ENCODE measurements at places on chromosomes 11 and 22.

DNA sequence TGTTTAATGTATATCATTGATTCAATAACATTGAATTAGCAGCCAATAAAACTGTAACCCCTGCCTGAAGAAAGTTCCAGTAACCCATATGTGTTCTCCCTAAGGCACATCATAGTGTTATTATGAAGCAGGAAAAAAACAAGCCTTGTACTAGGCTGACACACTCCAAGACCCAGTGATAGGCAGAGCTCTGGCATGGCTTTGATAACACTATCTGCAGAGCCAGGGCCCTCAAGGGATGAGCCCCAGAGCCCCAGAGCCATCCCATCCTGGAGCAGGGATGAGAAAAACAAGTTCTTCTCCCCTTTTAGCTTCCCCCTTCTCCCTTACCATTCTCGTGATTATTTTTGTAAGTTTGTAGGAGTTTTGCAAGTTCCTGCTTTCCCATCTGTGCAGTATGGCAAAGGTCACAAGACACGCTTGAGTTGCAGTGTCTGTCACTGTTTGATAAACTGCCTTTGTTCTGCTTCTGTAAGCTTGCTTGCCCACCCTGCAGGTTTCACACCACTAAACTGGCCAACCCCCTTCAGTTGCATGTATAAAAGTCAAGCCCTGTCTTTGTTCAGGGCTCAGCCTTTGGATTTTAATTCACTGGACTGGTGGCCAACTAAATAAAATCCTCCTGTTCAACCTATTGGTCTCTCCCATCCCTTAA lies 22.3 kb upstream of the GUCY1A2 start:
- DNase-seq: no peak

DNA sequence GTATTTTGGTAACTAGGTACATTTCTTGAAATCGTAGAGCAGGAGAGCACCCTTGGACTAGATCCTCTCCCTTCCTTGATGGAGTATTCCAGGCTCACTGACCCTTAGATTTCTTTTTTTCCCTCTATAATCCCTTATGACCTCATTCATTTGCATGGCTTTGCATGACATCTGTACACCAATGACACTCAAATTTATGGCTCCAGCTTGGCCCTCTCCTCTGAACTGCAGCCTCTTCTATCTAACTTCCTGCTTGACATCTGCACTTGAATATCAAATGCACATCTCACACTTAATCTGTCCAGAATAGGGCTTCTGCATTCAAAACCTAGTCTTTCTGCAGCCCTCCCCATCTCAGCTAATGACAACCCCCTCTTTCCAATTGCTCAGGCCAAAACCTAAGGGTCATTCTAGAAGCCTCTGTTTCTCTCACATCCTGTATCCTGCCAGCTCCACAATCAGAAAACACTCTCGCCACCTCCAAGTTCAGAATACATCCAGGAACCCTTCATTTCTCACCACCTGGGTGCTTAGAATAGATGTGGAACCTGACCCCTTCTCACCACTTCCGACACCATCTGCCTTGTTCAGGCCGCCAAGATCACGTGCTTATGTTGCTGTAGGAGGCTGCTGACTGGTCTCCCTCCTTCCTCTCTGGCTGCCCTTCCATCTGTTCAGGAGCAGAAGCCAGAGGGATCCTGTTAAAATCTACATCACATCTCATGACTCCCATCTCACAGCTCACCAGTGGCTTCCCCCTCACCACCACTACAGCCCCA lies 138.9 kb upstream of the MTNR1B start:
- no peak for DNase-seq

DNA sequence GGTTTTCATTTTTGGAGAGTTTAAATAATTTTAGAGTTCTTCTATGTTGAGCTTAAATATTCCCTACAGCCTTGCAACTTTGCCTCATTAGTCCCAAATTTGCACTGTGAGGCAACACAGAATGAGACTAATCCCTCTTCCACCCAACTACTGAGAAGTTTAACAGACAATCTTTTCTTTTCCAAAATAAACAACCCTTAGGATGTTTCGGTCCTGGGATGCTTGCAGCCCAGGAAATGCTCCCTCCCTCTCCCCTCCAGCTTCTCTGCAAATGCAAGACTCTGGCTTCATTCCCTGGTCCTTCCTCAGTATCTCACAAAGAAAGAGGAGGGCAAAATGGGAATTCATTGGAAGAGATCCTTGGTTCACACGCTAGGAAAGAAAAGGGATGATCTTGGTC lies 222.5 kb downstream of the ST3GAL4 start:
- DNase-seq: no peak

DNA sequence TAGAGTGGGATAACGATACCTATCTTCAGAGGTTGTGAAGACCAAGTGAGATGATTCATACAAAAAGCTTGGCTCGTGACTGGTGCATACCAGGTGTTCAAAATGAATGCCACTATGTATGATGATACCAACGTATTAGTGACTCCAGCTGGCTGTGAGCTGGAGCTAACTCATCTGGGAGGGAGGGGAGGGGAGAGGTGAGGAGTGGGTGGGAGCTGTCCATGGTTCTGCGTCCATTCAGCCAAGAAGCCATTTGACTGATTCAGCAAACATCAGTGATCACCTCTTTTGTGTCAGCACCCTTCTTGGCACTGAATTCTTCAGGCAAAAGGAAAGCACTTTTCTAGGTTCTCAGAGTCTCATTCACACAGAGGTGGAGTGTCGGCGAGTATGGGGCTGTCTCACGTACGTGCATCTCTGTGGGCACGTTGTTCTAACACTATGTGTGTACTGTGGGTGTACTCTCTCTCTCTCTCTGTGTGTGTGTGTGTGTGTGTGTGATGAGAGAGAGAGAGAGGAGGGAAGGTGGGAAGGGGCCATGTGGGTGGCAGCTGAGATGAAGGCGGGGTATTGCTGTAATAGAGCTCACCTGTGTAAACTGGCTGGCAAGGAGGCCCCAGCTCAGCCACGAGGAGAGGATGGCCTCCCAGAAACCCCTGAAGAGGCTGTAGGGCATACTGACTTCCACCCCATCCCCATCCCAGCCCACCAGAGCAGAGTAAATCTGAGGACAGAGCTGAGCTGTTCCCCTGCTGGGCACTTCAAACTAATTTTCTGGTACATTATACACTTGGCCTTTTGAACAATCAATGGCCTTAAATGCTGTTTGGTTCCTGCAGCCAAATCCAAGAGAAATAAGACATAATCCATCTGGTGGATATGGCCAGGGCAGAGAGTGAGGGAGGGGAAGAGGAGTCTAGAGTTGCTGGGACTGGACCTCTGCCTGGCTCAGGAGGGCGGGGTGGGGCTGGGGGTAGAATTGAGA lies 96.1 kb upstream of the THY1 start:
- peak; percentile 76 for DNase-seq

GRCh38 chr22:38397189-38398085 lies 57.6 kb downstream of the KCNJ4 start:
- peak; percentile 51 for DNase-seq

- DNase-seq: no peak
These were observed 1291.0 kb downstream of the LRRC4C start for GRCh38 chr11:40168414-40168813.

- DNase-seq: peak; percentile 50
These were observed 73.2 kb upstream of the NUP50 start for GRCh38 chr22:45090497-45090910.

- no peak for DNase-seq
These were observed 39.1 kb upstream of the LIPT2 start for GRCh38 chr11:74532501-74533246.

GRCh38 chr22:49668402-49668801 lies 159.3 kb downstream of the BRD1 start:
- DNase-seq: no peak

DNA sequence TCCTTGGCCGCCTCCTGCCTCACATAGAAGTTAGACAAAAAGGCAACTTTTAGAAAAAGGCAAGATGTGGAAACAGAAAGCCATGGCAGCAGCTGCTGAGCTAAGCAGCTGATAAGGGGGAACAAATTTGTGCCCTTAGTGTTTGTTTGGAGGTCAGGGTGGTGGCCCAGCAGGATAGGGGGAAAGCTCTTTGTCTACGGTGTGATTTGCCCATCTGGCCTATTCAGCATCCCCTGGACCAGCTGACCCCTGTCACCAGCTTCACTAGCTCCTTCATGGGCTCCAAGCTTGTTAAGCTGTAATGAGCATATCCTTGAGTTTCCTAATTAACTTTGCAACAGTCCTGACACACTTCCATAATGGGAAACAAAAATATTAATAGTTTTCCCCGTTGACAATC lies 5.9 kb upstream of the ME3 start:
- DNase-seq: peak; percentile 85
